Mesenteric fat pad (tissue), 1 donor: ENCODE measurements at places on chromosomes 11 and 22.
A peak's percentile ranks its signal among the peaks of the same experiment; 100 is the strongest.

DNA sequence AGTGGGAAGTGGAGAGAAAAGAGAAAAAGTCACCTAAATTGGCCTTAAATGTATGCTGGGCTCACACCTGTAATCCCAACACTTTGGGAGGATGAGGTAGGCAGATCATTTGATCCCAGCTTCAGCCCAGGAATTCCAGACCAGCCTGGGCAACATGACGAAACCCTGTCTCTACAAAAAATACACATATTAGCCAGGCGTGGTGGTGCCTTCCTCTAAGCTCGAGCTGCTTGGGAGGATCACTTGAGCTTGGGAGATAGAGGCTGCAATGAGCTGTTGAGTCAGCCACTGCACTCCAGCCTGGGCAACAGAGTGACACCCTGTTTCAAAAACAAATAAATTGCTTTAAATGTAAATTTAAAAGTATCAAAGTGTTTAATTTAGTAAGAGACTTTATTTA is 3.9 kb downstream of the CBL start:
- DNase-seq, result peak; percentile 9

- DNase-seq, result no peak
Measured at GRCh38 chr11:64747961-64748665, 4.2 kb upstream of the RASGRP2 start.

DNA sequence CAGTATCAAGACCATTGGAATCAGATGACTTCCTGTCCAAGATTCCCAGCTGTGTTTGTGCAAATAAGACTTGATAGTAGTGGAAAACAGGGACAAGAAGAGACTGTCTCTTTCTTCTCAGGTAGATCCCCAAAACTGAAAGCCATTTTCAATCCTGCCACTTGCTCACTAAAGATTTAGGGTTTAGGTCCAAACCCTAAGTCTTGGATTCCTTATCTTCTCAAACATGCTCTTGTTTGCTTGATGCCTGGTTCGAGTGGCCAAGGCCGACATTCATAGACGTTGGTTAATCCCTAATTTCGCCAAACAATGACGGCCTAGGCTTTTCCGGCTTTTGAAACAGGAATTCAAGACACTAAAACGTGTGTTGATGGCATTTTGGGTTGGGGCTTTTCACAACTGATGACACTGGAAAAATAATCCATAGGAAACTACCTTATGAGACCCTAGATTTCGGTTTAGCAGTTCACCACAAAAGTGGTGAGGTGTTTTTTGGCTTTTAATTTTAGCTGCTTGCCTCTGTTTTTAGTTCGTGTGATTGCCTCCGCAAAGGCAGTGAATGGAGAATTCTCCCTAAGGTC is 1.0 kb upstream of the GTPBP1 start:
- no peak for DNase-seq

DNA sequence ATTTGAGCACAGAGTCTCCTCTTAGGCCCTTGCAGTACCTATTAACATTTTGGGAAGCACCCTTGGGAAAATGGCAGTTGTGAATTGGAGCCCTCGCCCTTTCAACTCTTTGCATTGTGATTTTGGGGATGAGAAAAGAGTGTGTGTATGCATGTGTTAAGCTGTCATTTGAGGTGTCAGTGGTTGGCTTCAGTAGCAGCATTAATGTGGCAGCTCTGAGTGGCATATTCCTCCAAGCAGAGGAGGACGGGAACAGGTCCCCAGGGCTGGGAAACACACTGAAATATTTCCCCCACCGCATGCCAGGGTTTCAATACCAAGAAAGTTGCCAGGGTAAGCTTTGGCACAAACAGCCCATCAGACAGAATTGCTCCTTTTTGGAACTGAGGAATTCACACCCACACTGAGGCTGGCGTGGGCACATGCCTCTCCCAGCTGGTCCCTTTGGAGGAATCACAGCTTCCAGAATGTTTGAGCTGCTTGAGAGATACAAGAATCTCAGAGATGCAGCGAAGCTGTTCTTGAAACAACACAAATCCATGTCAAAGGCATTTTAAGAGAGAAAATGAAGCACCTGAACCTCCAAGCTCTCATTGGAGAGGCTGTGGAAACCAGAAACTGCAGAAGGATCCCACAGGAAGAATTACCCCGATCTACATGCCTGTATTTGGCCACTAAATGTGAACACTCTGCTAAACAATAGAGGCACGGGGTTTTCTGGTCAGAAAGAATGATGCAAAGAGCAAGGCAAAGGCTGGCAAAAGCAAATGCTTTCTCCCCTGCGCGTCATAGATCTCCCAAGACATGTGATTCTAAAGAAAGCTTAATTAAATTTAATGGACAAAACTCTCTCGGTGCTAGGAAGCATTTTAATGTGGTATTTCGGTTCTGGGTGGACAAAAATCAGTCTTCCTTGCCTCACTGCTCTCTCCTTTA is 67.2 kb upstream of the RCN1 start:
- DNase-seq, result no peak

DNA sequence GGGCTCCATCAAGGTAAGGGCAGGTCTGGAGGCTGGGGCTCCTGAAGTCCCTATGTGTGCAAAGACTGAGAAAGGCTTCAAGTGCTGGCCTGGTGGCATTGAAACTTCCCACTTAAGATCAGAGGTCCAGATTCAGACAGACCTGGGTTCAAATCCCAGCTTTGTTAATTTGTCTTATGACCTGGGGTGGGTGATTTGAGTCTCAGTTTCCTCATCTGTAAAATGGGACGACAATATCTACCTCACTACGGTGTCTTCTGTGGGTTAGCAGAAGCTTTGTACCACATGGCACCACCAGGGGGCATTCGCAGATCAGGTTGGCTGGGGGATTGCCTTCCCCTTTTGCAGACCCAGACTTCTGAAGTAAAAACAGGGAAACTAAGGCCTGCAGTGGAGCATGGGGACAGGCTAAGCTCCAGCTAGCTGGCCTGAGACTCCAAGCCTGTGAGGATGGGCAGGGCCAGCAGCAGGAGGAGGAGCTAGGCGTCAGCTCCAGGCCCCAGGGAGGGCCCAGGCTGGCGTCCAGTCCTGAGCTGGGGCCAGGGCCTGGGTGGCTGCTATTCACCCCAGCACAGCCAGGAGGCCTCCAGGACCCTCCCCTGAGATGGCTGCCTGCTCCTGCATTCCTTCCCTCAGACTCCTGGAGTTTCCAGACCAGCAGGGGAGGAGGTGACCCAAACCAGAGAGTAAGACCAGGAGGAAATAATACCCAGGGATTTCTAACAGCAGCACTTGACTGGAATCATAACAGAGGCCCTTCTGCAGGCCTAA is 1.5 kb downstream of the CASTOR1 start:
- DNase-seq, result peak; percentile 95

GRCh38 chr11:34394771-34395300 is 37.0 kb upstream of the ABTB2 start:
- no peak for DNase-seq

DNA sequence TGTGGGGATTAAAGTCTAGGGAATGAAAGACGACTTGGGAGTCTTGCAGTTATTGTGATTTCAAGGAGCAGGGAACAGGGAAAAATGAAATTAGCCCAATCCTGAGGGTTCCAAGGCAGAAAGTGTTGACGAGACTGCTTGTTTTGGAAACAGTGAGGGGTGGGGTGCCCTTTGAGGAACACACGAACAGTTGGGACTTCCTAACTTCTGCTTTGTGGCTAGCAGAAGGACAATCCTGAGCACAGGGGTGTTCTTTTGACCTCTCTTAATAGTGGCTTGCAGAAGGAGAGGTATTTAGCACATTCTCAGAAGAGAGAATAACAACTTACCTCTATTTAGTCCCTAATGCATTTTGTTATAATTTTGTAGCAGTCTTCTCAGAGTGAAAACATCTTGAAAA is 545.9 kb upstream of the ARHGAP42 start:
- no peak for DNase-seq

- no peak for DNase-seq
Measured at GRCh38 chr22:36806835-36807234, 10.0 kb downstream of the PVALB start.

GRCh38 chr22:35598396-35598710 is 18.8 kb downstream of the MB start:
- DNase-seq, result no peak

DNA sequence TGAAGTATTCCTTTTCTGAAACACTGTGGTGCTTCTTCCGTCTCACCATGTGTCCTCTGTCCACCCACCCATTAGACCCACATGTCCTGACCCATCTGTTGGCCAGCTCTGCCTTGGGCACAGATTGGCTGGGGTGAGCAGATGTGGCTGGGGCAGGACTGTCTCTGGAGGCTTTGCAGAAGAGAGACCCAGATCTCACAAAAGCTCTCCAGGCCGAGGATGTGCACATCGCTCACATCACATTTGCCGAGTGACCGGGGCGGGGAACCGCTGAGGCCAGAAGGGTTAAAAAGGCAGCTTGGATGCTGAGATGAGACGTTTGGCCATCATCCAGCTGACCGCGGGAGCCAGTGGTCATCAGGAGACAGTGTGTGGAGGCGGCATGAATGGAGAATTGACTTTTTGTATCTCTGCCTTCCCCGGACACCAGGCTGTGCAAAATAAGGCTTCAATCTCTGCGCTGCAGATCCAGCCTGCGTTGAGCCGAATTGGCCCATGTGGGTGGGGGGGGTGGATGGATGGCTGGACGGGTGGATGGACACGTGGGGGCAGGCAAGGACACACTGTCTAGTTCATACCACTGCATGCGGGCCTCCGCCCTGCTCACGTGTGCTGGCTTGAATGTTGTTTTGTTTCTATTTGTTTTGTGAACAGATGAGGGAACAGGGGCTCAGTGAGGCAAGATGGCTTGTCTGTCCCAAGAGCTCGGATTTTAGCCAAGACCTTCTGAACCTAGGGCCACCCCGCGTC is 6.1 kb downstream of the IFITM10 start:
- DNase-seq, result peak; percentile 86

GRCh38 chr11:36156161-36156816 is 132.9 kb downstream of the COMMD9 start:
- DNase-seq, result no peak

DNA sequence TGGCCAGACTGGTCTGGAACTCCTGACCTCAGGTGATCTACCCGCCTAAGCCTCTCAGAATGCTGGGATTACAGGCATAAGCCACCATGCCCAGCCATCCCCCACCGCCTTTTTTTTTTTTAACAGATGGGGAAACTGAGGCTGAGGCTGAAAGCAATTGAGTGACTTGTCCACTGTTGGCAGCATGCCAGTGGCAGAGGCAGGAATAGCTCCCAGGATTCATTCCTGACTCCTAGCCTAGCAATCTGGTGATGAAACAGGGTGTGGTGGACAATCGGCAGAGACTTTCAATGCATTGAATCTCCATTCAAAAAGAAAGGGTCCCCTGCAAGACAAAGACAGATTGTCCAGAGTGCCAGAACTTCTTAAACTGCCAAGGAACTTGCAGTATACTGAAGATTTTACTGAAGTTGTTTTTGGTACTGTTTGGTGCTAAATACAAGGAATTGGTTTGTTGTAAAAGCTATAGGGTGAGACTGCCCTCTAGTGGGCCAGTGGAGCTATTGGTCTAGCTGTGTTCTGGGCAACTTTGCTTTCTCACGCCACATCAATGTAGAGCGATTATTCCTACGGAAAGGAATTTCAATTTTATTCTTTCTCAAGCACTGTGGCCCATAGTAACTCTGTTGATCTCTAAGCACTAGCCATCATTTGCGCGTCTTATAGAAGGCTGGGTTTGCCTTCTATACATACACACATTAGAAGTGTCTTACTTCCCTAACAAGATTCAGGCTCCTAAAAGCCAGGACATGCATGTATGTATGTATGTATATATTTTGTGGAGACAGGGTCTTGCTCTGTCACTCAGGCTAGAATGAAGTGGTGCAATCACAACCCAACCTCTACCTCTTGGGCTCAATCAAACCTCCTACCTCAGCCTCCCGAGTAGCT is 21.0 kb downstream of the C22orf31 start:
- DNase-seq, result no peak

DNA sequence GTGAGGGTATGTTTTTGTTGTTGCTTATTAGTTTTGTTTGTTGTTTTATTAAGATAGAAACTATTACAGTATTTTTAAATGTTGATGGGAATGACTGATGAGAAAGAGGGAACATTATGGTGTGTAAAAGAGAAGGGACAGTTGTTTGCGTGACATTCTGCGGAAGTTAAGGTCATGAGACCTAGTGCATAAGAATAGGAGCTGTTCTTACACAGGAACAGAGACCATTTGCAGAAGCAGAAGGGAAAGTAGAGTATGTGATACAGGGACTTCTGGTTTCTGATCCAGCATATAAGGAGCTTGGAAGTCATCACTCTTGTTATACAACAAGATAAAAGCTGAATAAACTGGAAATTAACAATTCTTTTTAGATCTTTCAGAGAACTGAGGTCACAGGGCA is 299.2 kb upstream of the API5 start:
- DNase-seq, result no peak

- DNase-seq, result no peak
Measured at GRCh38 chr22:20064140-20064480, 15.9 kb upstream of the DGCR8 start.

- peak; percentile 72 for DNase-seq
Measured at GRCh38 chr22:31603081-31603525, 58.9 kb downstream of the PISD start.

GRCh38 chr11:78033040-78033439 is 10.0 kb upstream of the KCTD14 start:
- no peak for DNase-seq

DNA sequence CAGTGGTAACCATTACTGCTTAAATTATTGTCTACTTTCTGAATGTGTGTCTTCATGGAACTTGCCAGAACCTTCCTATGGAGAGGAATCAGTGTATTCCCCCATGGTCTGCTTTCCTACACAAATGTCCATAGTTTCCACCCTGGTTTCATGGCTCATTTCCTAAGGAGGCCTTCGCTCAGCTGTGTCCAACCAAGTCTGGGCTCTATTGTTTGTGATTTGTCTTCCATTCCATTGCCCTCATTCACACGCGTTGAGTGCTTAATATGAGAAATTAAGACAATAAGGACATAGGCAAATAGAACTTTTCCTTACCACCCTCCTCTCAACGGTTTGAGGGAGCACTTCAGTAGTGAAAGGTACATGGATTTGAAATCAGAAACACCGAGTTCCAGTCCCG is 510.6 kb downstream of the NTM start:
- no peak for DNase-seq
